ENCODE measurements at places on chromosomes 7 and 10.

DNA sequence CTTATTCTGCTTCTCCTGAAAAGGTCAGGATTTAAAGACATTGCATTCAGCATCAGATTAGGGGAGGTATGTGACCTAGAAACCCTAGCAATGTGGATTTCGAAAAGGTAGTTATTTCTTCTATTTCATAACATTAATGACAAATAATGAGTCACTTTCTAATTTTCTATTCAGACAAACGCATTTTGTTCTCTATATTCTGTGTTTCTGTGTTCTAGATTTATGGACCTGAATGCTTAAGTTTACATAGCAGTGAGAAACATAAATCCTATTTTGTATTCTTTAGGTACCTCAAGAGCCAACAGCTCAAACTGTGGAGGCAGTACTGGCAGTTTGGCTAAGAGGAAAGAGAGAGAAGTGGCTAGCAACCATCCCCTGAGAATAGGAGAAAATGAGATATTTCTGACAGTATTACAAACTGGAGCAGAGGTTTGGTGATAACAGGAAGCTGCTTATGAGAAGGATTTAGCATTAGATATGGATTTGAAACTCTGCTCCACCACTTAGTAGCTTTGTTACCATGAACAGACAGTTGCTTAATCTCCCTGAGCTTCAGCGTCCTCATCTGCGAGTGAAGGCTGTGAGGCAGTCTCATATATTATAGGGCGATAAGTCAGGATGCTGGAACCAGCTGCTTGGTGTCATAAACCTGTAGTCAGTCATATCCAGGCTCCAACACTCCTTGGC is 28.2 kb downstream of the CDK14 start:
- DNase-seq = no peak

DNA sequence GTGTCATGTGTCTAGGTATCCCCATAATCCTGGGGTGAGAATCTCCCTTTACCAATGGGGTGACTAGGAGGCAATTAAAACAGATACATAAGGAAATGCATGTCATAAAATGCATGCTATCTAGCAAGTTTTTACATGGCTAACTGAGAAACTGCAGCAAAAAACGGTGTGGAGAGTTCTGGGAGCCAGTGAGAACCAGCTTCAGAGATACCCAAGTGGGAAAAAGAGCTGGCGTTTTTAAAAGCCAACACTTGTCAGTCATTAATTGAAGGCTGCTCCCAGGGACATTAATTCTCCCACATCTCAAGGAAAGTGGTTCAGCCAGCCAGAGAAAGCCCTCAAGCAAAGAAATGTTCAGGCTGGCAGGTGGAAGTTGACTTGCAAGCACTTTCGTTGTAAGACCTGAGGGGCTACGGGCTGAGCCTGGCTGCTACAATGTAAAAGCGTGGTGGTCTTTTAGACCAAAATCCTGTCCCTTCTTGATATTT is 28.1 kb downstream of the ST8SIA6 start:
- no peak for DNase-seq

DNA sequence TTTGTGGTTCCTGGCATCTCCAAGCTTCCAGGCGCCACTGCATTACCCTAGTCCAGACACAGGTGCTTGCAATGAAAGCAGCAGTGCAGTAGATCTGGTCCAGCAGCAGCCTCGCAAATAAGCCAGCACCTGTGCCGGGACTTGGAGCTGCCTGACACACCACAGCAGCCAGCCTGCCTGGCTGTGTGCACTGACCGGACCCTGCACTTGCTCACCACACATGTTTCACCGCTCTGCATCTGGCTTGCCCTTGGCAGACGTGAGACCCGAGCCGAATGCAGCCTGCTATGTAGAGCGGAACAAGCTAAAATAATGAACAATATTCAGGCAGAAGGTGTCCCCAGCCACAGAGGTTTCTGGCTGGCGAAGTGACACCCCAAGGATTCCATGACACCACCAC is 123.6 kb upstream of the POM121L12 start:
- no peak for DNase-seq

DNA sequence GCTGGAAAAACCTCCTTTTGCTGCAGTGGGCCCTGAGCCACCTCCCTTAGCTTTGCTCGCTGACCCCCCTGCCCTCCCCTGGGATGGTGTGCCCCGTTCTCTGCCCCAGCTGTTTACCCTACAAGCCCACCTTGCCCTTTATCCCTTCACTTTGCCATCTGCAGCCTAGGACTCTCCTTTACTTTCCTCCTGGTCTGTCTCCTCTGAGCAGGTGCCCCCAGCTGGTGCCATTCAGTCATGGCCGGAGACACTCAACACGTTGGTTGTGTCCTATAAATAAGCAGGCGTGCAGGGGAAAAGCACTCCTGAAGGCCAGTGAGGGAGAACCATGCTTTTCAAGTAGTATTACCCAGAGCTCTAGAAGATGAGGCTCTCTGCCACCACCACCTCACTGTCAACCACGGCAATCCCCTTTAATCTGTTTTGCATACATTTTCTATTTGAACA is 6.1 kb downstream of the RASSF4 start:
- peak; percentile 64 for DNase-seq

DNA sequence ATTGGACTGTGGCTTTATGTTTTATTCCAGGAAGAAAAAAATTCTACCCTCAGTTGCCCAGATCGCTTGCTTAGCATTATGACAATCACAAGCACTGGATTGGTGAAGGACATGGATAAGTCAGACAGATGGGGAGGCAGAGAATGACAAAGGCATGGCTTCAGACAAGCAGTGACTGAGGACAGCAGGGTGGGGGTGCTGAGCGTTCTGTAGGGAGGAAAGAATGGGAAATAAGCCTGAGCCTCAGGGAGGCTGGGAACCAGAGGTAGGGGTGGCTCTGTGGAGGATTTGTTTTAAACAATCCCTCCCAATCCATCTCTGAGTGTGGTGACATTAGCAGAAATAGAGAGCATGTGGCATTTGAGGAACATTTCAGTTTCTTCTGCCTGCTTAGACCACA is 896.9 kb downstream of the CCSER2 start:
- no peak for DNase-seq

DNA sequence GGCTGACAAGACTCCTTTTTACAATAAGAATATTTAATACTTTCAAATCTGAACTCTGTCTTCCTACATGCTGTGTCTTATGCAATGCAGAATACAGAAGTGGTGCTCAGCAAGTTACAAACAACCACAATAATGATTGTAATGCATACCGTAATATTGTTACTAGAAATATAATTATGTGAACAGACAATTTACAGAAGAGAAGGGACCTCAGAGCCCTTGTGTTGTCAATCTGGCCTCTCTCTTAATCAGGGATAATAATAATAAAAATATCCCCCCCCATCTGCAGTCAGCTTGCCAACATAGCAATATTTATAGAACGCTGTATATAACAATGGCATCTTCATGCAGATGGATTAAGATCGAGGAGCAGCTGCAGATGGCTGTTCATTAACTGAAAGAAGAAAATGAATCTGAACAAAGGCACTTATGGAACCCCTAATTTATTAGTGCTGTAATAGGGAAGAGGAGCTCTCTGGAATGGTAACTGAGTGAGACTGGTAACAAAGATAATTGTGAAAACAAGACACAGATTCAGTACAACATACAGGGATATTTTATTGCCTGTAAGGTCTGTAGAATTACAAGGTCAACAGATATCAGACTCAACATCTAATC is 106.3 kb downstream of the TMEM26 start:
- no peak for DNase-seq

DNA sequence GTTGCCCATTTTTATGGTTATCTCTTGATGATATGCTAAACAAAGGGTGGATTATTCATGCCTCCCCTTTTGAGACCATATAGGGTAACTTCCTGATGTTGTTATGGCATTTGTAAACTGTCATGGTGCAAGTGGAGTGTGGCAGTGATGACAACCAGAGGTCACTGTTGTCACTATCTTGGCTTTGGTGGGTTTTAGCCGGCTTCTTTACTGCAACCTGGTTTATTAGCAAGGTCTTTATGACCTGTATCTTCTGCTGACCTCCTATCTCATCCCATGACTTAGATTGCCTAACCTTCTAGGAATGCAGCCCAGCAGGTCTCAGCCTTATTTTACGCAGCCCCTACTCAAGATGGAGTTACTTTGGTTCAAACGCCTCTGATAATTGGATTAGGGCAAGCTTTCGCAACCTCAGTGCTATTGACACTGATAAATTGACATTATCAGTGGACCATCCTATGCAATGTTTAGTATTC is 36.9 kb downstream of the BAG3 start:
- DNase-seq = no peak
